Pons (tissue), 1 donor: ENCODE measurements at places on chromosomes 6 and 20.
A peak's percentile ranks its signal among the peaks of the same experiment; 100 is the strongest.

DNA sequence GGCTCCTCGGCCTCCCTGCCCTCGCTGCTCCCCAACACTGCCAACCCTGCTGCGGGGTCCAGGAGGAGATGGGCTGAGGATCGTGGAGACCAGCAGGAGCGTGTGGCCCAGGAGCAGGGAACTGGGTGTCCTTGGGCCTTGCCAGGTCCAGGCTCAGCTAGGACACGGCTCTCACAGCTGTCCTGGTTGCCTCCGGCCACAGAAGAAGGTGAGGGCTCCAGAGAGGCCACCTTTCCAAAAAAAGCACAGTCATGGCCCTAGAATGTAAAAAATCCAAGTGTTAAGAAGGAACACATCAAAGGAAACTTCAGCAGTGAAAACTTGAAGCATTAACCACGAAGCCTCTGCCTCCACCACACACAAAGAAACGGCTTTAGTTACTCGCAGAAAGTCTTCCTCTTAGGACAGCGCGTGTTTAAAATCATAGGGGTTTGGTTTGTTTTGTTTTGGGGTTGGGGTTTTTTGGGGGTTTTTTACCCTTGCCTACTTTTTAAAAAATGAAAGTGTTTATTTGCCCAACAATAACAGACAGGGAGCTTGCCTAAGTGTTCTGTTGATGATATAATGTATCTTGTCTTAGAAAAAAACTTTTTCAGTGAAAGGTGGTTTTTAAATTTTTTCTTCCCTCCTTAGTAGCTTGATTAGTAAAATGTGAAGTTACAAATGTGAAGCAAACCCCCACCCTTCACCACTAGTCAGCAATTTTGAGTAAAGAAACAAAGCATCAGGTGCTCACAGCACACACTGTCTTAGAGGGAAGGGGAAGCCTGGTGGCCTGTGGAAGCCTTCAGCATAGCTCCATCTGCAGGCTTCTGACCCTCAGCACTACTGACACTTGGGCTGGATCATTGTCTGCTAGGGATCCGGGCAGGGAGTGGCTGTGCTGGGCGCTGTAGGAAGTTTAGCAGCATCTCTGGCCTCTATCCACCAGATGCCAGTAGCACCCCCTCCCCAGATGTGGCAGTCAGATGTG, 60.0 kb downstream of the PTPN1 start:
- no peak for DNase-seq

GRCh38 chr6:15464211-15464725, 198.6 kb downstream of the DTNBP1 start:
- DNase-seq: no peak

DNA sequence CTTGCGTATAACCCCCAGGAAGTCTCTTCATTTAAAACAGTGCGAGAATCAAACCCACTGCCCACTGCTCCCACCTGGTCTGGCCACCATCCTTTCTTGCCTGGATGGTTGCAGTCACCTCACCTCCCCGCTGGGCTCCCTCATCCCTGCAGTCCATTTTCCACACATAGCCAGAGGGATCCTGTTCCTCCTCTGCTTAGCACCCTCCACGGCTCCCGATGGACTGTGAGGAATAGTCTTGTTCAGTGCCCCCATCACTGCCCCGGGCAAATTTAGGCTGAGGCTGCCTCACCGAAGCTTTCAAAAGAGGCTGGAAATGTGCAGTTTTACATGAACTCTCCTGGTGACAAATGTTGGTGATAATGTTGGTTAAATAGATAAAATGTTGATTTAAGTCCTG, 17.7 kb downstream of the KCNG1 start:
- DNase-seq: no peak

DNA sequence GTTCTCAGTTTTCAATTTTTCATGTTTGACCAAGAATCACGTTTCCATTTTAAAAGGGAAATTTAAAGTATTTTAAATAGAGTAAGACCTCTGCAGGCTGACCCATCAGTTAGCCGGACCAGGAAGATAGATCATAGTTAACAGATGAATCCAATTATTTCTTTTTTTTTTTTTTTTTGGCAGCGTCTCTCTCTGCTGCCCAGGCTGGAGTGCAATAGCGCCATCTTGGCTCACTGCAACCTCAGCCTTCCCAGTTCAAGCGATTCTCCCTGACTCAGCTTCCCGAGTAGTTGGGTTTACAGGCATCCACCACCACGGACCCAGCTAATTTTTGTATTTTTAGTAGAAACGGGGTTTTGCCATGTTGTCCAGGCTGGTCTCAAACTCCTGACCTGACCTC, 256.7 kb upstream of the CNR1 start:
- no peak for DNase-seq

GRCh38 chr20:19045371-19045770, 167.1 kb upstream of the SLC24A3 start:
- DNase-seq: no peak

DNA sequence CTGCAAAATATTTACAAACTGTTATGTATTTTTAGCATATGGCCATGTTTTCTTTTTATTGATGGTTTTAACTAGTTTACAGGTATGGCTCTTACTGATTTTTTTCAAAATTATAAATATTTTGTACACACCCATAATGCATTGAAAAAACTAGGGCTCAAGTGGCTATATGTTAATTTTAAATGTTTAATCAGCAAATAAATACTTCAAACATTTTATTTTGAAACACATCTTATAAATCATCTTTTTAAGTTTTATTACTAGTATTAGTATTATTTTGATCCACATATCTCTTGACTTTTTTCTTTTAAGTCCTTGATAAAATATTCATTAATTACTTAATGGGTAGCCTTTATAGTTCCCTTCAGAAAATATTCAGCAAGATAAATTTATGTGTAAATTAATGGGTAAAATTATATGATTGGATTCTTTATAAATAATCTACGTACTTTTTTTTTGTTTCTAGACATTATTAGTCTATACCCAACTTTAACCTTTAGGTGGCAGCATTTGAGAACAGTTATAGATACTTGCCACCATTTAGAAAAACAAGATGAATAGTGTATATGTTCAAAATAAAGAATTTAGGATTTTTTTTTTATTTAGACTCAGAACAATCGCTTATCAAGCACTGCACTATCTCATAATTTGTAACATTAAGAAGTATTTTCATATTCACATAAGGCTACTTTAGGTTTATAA, 241.9 kb downstream of the ADGRB3 start:
- peak; percentile 70 for DNase-seq

GRCh38 chr6:118968416-118968815, 33.5 kb upstream of the MCM9 start:
- peak; percentile 58 for DNase-seq

DNA sequence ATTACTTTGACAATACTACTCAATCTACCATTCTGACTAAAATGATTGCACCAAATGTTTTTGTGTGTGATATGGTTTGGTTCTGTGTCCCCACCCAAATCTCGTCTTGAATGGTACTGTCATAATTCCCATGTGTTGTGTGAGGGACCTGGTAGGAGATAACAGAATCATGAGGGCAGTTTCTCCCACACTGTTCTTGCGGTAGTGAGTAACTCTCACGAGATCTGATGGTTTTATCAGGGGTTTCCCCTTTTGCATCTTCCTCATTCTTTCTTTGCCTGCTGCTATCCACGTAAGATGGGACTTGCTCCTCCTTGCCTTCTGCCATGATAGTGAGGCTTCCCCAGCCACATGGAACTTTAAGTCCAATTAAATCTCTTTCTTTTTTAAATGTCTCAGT, 20.8 kb downstream of the SYCP2 start:
- DNase-seq: no peak

- DNase-seq: no peak
Observed at GRCh38 chr6:45196121-45196520, 132.0 kb upstream of the RUNX2 start.

GRCh38 chr6:43828711-43829110, 58.7 kb downstream of the VEGFA start:
- DNase-seq: no peak

- DNase-seq: no peak
Observed at GRCh38 chr6:137025786-137026730, 18.7 kb downstream of the IL20RA start.

DNA sequence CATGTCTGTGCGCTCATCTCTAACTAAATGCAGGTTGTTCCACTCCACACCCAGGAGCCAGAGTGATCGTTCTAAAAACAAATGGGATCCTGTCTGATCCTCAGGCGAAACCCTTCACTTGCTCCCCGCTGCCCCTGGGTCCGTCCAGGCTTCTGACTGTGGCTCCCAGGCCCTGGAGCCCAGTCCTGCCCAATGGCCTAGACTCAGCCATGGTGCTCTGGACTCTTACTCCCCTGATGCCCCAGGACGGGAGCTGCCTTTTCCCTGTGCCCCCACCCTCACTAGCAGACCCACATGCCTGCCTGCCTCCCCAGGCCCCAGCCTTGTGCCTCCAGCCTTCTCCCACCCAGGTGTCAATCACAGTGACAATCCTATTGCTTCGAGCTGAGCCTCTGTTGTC, 256.7 kb downstream of the BMP7 start:
- no peak for DNase-seq

- no peak for DNase-seq
Observed at GRCh38 chr6:169622618-169623017, 79.2 kb downstream of the WDR27 start.

GRCh38 chr6:161074496-161075121, 83.0 kb downstream of the MAP3K4 start:
- DNase-seq: no peak

DNA sequence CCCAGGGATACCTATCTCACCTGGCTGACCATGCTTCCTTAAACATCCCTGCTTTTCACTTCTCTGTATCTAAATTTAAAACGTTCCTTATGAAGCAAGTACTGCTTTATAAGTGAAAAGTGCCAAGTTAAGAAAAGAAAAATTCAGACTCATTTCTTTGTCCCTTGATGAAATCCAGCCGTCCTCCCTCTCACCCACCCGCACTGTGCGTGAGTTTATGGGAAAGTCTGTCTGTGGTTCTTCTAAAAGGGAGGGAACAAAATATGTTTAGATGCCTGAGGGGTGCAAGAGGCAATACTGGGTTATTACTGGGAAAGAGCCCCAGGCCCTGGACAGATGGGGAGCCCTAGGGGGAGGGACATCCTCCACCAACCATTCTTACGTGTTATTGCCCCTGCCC, 31.2 kb downstream of the SPDEF start:
- no peak for DNase-seq

- DNase-seq: no peak
Observed at GRCh38 chr6:64522859-64523258, 887.3 kb downstream of the PHF3 start.

GRCh38 chr20:49039854-49040253, 6.3 kb upstream of the CSE1L start:
- DNase-seq: no peak

DNA sequence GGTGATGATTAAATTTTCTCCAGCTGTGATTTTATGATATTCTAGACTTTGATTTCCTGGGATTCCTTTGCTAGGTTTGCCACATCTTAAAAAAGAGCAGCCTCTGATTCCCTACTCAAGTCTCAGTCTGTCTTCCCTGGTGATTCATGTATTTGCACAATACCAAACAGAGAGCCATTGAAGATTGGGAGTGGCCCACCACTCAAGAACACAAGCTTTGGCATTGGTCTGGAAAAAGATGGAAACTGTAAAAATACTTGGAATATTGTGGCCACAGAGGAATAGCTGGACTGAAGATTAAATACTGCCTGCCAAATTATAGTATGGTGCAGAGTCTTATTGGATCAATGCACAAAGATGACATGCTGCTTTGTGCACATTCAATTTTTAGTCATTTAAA, 32.9 kb downstream of the PTCHD4 start:
- no peak for DNase-seq

DNA sequence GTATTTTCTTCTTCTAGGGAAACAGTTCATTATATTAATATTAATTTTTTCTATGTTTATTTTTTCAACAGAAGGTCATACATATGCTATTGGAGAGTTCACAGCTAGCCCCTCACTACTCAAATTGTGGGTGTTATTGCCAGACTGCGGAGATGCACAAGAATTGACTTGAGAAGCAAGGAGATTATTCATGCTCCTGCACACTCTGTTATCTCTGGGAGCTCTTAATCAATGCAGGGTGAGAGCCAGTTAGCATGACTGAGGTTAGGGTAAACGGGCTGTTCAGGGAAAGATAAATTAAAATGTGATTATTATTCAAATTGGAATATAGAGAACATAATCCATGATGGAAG, 48.9 kb upstream of the DEFB112 start:
- no peak for DNase-seq

- DNase-seq: no peak
Observed at GRCh38 chr6:150702675-150703074, 103.0 kb downstream of the PLEKHG1 start.

GRCh38 chr6:32952817-32953739, at the start of gene HLA-DMA:
Gene HLA-DMA (minus strand): TSS chr6:32953097. CDS start chr6:32953036, 61 bp downstream.
- peak; percentile 97 for DNase-seq

GRCh38 chr6:169490246-169490641, 211.6 kb downstream of the WDR27 start:
- no peak for DNase-seq

- DNase-seq: no peak
Observed at GRCh38 chr6:160000280-160000704, 31.4 kb downstream of the IGF2R start.

GRCh38 chr6:7631466-7631865, 41.5 kb downstream of the SNRNP48 start:
- DNase-seq: no peak

DNA sequence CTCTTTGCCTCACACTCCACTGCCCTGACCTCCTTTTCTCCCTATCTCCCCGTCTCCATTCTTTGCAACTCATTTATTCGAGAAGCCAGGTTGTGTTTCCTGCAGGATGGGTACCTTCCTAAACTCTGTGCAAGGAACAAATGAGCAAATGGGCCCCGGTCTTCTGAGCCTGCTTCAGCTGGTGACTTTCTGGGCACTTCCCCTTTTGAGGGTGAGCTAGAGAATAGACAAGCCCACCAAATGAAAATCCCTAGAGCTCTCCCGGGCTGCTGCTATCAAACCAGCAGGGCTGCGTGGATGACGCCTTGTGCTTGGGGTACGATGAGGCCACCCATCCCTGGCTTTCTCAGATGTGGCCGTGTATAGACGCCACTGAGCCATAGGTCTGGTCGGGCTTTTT, 91.0 kb upstream of the FOXA2 start:
- DNase-seq: no peak

- DNase-seq: no peak
Observed at GRCh38 chr20:51153867-51154707, 131.2 kb upstream of the KCNG1 start.
